ENCODE measurements at places on chromosomes 1 and 21.

DNA sequence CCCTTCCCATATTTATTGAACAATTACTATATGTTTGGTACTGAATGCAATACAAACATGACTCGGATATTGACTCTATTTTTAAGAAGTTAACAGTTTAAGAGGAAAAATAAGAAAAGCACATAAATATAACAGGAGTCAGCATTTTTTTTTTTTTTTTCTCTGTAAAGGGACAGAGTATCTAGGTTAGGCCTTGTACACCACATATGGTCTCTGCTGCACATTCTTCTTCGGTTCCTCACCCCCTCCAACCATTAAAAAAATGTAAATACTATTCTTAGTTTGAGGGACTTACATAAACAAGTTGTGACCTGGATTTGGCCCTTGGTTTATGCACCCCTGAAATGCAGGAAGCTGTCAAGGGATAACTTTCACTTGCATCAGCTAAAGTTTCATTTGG lies 40.4 kb downstream of the PHC2 start:
- DNase-seq = no peak

DNA sequence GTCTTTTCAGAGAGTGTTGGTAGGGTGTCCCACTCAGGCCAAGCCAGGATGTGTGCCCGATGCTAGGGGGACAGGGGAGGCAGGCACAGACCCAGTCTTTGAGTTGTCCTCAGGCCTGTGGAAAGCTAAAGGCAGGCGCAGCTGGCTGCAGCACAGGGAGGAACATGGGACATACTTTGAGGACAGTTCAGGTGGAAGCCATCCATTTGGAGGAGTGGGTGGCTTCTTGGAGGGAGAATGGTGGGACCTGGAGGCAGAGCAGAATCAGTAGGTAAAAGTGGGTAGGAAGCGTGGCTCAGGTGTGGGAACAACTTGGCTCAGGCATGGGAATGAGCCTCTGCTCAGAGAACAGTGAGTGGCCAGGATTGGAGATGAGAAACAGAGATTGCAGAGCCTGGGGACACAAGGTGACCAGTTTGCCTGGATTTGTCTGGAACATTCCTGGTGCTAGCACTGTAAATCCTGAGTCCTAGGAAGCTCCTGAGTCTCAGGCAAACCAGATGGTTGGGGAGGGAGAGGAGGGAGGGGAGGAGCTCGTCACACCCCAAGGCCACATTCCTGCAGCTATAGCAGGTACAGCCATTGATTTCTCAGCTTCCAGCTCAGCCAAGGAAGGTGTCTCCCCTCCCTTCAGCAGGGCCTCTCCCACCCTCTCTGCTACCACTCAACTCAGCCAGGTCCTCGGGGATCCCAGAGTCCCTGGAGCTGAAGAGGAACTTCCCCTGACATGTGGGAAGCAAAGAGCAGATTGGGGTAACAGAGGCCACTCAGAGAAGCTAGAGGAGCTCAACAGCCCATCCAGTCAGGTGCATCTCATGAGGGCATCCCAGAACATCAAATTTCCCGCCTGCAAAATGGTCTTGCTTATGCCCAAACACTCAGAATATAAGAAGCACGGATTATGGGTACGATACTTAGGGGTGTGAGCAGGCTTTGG lies 65.2 kb upstream of the TINAGL1 start:
- DNase-seq = no peak

- no peak for DNase-seq
Observed at GRCh38 chr1:55194851-55195250, 20.3 kb downstream of the USP24 start.

GRCh38 chr1:166040202-166040997 lies 126.4 kb downstream of the FAM78B start:
- no peak for DNase-seq

DNA sequence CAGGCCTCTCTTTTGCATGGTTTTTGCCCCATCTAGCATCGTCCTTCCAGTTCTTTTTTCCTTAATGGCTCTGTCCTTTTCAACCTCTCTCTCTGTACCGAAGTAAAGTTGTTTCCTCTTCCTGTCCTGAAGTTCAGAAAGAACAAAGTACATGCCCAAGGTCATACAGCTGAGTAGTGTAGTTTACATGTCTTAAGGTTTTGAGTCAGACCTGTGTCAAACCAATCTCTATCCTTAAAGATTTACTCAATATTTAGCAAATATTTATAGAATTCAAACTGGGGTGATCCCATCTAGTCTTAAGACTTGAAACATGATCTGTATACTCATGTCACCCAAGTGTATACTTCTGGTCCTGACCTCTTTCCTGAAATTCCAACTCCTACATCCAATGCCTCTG lies 118.7 kb upstream of the SGIP1 start:
- no peak for DNase-seq

- DNase-seq = no peak
Observed at GRCh38 chr1:244111027-244111426, 59.9 kb downstream of the ZBTB18 start.

GRCh38 chr1:59412718-59413326 lies 115.9 kb downstream of the FGGY start:
- DNase-seq = no peak

GRCh38 chr21:15060543-15061175 lies 4.1 kb downstream of the NRIP1 start:
- DNase-seq = no peak

All from pancreas (tissue), 10 donors.